NCI-H1417 (cell line): ENCODE measurements at places on chromosomes 1 and 21.

DNA sequence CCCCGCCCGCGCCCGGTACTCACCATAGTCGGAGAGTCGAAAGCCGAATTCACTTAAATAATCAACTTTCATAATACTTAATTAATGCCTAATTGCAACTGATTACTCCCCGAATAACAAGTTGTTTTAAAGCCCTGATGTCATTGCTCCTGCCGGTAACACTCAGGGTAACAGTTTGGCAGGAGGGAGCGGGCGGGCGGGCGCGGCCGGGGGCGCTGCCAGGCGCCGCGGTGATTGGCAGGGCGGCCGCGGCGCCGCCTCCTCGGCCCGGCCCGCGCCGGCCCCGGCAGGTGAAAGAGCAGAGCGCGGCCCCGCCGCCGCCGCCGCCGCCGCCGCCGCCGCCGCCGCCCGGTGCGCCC lies 102.2 kb downstream of the CASZ1 start:
- DNase-seq = no peak

DNA sequence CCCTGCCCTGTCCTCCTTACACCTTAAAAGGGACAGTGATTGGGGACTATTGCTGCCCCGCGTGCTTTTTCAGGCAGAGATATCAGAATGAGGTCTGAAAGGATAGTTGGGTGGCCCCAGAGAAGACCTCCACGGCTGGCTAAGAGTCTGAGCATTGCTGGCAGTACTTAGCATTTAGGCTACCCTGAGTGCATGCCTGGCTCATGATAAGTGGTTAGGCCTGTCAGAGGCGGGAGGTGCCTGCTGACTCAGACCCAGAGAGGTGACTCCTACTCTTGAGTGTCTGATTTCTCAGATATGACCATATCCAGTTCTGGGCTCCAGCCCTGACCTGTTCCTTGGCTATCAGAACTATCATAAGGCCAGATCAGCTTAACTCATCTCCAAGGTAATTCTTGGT lies 213.7 kb downstream of the PBX1 start:
- DNase-seq = no peak

DNA sequence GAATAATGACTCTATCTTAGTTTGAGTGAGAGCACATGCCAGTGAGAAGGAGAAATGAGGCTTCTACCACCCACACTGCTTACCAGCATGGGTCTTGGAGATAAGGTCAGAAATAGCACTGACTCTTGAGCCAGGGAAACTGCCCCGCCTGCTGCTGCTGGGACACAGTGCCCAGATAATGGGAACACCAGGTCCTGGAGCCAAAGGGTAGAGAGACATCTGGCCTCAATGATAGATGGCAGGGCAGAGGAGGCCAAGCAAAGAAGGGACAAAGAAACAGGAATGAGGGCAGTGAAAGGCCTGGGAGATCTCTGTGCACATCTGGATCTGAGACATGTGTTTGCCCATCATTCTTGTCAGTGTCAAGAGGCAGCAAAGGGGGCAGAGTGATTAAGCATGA lies 97.4 kb downstream of the MIS18A start:
- DNase-seq = no peak

DNA sequence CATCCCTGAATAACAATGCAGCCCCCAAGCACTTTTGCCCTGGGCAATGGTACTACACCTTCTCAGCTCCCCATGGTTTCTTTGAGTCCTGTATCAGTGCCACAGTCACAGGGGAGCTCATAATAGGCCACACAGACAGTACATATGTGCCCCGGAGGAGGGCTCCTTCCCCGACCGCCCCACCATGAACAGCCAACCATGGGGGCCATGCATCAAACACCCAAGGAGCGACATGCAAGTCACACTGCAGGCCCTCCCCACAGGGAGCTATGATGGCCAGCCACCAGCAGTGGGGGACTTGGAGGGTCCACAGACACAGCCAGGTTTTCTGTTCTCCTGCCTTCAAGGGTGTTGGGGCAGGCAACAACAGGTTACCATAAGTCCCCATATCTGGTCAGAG lies 13.1 kb upstream of the CLCA2 start:
- no peak for DNase-seq

GRCh38 chr1:177629526-177629925 lies 340.3 kb downstream of the SEC16B start:
- no peak for DNase-seq

- no peak for DNase-seq
These were observed 163.4 kb downstream of the RUNX1 start for GRCh38 chr21:34885626-34886239.

- DNase-seq = no peak
These were observed 402.0 kb downstream of the LTN1 start for GRCh38 chr21:28590676-28591075.
